ENCODE measurements at places on chromosomes 16 and 17.

- no peak for DNase-seq
Measured at GRCh38 chr17:12545877-12546513, 119.7 kb upstream of the MYOCD start.

- no peak for DNase-seq
Measured at GRCh38 chr17:16100737-16101400, 101.2 kb downstream of the TTC19 start.

DNA sequence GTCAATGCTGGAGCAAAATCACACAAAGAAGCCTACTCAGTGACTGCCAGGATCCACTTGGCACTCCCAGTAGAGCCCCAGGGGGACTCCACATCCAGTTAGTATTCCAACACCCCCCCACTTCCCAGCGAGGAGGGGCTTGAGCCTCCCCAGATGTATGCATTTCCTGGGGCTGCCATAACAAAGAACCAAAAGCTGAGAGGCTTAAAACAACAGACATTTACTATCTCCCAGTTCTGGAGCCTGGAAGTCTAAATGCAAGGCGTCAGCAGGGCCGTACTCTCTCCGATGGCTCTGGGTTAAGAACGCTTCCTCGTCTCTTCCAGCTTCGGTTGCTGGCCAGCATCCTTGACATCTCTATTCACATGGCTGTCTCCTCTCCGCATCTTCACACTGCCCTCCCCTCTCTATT lies 23.0 kb upstream of the GNA13 start:
- no peak for DNase-seq

DNA sequence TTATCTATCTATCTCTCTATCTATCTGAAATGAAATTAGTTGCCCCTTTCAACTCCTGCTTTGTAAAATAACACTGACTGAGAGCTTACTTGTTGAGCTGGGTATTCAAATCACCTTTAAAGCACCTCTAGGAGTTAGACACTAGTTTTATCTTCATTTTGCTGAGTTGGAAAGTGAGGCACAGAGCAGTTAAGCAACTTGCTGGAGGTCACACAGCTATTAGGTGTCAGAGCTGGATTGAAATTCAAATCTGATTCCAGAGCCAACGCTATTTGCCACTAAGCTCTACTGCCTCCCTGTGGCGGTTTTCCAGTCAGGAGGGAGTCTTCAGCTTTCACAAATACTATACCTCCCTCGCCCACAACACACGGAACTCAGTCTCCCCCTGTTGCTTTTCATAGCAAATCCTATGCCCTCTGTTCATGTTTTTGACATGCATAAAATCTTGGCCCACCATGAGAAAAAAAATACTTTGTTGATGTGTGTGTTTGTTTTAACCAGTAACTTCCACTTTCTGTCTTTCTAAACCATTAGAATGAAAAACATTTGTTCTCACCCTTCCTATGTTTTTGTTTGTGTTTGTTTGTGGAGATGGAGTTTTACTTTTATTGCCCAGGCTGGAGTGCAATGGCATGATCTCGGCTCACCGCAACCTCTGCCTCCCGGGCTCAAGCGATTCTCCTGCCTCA lies 74.8 kb upstream of the SMURF2 start:
- DNase-seq = peak; percentile 33

- no peak for DNase-seq
Measured at GRCh38 chr16:27779641-27780164, 229.8 kb downstream of the KATNIP start.

- peak; percentile 27 for DNase-seq
Measured at GRCh38 chr16:68445458-68445857, 2.9 kb downstream of the SMPD3 start.

- DNase-seq = no peak
Measured at GRCh38 chr16:83807327-83807709, 460 bp upstream of the HSBP1 start.

DNA sequence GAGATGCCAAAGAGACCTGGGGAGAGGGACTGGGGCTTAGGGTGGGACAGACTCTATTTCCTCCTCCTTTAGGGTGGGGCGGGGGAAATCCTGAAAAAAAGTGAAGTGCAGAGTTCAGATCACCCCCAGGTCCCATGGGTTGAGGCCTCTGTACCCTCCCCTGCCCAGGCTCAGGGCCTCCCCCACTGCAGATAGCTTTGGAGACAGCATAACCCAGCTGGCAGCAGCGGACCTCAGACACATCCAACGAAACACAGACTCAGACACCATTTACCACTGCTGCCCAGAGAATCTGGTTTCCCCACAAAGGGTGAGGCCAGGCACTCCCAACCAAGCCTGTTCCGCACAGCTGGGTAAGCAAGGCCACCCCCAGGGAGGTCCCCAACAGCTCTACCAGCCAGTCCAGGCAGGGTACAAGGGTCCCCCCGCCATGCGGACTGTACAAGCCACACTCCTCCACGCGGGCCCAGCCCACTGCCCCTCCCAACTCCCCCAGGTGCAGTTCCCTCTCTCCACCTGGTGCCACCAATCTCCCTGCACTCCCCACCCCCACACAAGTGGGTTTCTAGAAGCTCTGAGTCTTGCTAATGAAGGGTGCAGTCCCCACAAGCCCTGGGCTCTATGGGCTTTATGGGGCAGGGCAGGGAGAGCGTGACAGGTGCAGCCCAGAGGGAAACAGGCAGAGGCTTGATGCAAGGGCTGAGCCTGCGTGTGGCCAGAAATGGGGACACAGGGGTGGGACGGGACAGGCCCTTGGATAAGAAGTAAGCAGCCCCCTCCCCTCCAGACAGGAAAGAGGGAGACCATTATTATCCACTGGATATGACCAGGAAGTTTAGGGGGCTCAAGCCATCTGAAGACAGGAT lies 8.9 kb downstream of the RHBDF2 start:
- no peak for DNase-seq

DNA sequence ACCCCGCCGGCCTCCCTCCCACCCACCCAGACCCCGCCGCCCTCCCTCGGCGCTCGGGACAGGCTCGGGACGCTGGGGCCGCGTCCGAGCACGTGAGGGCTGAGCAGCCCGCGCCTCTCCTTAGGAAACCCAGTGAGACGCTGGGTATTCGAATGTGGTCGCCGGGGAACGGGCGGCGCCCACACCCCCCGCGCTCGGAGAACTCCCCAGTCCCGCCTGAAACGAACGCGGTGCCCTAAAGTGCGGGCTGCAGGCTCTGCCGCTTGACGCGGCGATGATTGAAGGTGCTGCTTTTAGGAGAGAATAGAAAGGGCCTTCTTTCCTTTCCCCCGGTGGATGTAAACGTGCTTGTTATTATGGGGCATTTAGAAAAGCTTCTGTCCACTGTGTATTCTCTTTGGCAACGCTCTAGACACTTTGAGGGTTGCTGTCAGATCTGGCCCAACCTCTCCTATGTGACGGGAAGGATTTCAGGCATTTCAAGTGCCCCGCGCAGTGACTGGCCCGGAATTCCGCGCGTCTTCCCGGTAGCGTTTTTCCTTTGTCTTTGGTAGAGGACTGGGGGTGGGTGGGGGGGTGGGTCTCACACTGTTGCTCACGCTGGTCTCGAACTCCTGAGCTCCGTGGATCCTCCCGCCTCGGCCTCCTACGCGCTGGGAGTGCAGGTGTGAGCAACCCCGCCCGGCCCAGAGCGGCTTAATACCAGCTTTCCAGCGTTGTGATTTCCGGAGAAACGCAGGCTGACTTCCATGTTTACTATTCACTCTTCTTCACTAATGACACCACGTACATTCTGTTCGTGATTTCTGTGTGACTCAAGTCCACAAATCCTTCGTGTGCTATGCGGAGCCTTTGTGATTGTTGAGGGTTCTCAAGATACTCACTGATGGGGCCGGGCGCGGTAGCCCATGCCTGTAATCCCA lies 21.8 kb upstream of the FOXK2 start:
- DNase-seq = peak; percentile 28

DNA sequence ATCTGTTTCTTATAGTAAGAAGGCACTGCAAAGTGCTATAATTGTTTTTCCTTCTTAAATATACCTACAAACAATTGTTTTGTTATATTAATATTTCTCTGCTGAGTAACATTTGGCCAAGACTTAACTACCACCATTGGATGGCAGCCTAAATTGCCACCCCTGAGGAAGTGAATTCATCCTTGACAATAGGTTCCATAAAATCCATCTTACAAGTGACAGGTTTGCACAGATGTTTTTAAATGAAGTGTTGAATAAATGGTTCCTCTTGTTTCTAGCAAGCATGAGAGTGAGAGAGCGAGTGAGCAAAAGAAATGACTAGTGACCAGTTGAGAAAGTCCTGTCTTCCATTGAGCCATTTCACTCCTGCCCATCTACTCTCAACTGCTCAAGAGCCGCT lies 8.3 kb upstream of the MPHOSPH6 start:
- no peak for DNase-seq

DNA sequence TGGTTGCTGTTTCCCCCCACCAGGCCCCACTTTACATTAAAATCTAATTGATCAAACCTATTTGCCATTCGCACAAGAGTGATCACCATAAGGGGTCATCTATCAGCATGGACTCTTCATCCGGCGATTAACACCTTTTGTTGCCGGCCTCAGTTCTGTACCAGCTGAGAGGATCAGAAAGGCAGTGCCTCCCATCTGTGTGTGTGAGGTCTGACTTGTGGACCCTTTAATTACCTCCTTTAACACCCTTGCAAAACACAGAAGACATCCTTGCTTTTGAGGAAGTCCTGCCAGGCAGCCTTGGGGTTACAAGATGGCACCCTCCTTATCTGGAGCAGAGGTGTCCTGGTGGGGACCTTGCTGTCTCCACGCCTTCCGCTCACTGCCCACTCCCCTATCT lies 77.2 kb upstream of the IRX3 start:
- no peak for DNase-seq

GRCh38 chr16:85045077-85045476 lies 17.5 kb downstream of the KIAA0513 start:
- no peak for DNase-seq

DNA sequence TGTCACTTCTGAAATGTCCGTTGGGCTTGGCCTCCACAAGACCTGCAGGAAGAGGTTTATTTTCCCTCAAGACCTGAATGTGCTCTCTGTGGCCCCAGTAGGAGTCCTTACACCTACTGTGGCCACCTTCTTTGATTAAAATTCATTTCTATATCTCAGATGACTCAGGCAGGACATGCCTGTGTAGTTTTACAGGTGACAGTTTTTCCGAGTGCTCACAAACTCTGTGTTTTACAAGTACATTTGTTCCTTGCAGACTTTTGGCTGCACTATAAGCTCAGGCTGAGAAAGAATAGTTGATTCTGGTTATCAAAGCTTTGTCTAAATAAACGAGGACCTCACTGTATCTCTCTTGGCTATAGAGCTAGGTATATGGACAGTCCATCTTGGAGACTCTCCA lies 257.1 kb downstream of the MAP2K4 start:
- DNase-seq = no peak

- no peak for DNase-seq
Measured at GRCh38 chr16:9033125-9033830, 58.2 kb upstream of the HAPSTR1 start.

DNA sequence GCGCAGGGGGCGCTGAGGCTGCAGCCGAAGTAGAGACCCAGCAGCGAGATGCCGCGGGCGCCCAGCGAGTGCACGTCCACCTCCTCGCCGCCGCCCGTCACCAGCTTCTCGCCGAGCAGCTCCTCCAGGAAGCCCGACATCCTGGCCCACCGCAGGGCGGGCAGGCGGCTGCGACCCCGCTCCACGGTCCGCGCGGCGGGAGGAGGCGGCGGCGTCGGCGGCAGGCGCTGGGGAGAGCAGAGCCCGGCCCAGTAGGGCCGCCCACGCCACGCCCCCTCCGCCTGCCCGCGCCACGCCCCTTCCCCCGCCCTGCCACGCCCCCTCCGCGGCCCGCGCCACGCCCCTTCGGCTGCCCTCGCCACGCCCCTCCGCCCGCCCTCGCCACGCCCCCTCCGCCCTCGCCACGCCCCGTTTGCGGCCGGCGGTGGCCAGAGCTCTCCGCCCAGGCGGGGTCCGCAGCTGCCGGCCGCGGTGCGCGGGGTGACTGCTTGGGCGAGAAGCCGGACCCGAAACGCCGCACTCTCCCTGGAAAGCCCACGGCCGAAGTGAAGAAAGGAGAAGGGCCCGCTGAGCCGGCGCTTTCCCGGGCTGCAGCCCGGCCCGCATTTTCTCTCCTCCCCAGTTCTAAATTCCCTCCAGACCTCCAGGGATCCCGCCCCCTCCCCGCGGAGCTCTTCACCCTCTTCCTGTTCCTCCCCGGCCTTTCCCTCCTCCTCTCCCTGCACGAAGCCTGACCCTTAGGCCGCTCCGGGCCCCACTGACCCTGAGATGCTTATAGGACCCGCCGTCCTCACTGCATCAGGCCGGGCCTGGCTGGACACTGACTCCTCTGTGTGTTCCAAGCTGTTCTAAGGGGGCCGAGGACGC lies at the start of gene NXN:
TSS of gene NXN (minus strand) at position 238 of the 867 bp plus-strand sequence.
- DNase-seq = peak; percentile 79

DNA sequence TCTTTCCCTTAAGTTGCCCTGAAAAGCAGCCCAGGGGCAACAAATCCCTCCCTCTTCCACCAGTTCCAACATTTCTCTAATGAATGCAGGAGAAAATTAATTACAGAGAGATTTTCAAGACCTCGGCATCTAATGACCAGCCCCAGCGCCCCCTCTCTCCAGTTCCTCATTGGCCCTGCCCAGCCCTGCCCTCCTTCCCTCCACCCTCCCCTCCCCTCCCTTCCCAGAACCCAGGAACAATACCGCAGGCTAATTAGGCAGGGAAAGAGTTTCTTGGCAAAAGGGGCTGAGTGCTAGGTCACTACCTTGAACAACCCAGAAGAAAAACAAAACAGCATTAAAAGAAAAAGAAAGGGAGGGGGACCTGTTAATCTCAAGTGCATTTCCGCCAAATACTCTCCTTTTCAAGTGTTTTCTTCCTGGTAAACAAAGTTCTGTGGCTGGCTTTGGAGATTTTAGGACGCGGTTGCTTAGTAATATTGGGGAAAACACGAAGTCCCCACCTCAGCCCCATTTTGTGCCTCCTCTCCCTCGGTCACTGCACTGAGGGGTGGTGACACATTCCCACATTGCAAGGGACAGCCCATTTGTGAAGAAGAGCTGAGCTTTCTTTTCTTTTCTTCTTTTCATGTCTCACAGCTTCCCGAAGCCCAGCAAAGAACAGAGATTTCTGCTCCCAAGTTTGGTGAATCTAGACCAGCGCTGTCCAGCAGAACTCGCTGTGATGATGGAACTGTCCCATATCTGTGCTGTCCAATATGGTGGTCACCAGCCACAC lies 215.4 kb downstream of the SOX9 start:
- no peak for DNase-seq

All from stimulated activated CD4-positive, alpha-beta T cell treated with anti-CD3 and anti-CD28 coated beads, Interleukin-12 subunit alpha, Interleukin-12 subunit beta, amount 100 ng/mL, for 24 hours (primary cell).